Stimulated activated CD8-positive, alpha-beta memory T cell treated with anti-CD3 and anti-CD28 coated beads, Interleukin-7, amount 100 ng/mL, for 1 hour (primary cell): ENCODE measurements at places on chromosomes 3 and 15.

- DNase-seq, result peak; percentile 20
Measured at GRCh38 chr15:100849021-100849854, 30.4 kb upstream of the ALDH1A3 start.

GRCh38 chr15:58064082-58064979 lies 1.2 kb downstream of the ALDH1A2 start:
- no peak for DNase-seq

DNA sequence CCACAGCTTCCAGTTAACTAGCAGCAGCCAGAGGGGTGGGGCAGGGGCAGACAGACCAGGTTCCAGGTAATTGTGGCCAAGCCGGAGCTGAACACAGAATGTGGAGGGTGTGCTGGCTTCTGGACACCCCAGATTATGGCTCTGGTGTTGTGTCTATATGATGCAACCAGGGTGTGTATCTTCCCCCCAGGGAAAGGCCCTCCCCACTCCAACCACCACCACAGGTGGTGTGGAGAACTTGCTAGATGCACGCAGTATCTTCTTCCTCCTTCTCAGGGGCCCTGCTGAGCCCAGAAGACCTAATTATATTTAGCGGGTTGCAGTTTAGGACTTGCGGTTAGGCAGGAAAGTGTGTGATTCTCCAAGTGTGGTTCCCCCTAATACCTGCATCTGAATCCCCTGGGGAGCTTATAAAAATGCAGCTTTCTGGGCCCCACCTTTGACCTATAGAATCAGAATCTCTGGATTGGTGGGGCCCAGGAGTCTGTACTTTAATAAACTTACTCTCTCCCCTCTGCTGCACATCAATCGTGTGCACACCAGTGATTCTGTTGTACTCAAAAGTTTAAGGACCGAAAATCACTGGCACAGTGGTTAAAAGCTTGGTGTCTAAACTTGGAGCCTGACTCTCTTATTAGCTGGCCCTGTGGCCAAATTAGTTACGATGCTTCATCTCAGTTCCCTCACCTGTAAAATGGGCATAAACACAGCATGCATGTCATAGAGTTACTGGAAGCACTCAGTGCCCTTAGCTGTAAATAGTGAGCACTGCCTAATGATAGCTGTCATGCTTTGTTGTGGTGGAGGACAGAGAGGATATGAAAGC lies 379.1 kb upstream of the PROK2 start:
- DNase-seq, result no peak

- no peak for DNase-seq
Measured at GRCh38 chr3:46854555-46854991, 8.7 kb downstream of the MYL3 start.
